Activated gamma-delta T cell treated with anti-CD3 and anti-CD28 coated beads, Interleukin-2, amount 50 U/mL, for 16 hours (primary cell): ENCODE measurements at places on chromosomes 11 and 22.

DNA sequence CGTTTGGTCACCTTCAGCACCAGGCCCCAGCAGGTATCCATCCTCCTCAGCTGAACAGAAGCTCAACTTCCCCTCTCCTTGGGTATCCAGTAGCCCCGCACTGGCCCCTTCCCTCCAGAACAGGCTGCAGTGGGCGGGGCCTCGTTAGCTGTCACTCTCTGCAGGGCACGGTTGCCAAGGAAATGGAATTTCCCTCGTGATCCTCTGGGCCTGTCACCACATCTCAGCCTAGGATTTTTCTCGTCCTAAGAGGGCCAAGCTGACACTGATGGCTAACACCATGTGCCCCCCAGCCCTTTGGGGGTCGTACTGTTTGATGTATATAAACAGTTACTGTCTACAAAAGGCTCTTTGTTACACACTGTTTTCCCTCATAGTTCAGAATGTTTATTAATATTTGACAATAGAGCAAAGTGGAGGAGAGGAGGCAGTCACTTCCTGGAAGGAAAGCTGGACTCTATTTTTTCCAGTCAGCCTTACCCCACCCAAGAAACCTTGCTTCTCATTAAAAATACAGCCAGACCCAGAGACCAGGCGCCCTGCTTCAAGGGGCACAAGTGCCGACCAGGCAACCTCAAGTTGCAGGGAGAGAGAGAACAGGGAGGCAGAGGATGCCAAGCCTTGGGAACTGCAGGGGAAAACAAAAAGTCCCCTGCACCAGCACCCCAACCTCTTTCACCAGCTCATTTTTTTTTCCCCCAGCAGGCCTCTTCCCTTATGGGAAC, 44.5 kb downstream of the FEZ1 start:
- no peak for DNase-seq

GRCh38 chr22:35590634-35591295, 26.4 kb downstream of the MB start:
- DNase-seq: no peak

GRCh38 chr22:22935056-22935545, 47.5 kb downstream of the IGLL5 start:
- DNase-seq: no peak

GRCh38 chr11:69368119-69368880, 74.3 kb downstream of the MYEOV start:
- no peak for DNase-seq

DNA sequence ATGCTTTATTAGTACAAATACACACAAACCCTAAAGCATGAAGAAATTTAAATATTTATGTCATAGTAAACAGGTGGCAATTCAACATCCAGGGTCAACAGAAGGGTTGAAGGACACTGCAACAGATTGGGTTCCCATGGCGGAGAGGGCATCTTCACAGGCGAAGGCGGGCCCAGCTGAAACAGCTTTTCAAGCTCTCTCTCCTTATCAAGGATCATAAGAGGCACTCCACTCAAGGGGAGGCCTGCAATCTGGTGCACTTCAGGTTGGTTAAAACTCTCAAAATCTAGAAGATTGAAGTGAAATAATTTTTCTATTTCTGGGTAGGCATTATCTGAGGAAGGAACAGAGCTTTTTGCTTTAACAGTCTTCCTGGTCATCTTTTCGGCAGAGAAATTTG, 16.8 kb upstream of the SLC22A8 start:
- DNase-seq: no peak

DNA sequence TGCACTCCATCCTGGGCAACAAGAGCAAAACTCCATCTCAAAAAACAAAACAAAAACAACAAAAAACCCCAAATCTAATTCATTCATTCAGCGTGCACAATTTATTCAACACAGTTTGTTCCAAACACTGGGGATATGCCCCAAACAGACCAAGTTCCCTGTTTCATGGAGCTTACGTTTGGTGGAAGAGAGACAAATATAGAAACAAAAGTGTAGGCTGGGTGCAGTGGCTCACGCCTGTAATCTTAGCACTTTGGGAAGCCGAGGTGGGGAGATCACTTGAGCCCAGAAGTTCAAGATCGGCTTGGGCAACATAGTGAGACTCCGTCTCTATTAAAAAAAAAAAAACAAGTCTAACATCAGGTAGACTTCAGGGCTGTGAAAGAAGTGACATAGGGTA, 52.4 kb downstream of the PTPRJ start:
- DNase-seq: no peak

- no peak for DNase-seq
These were observed 911.9 kb downstream of the METTL15 start for GRCh38 chr11:29019960-29020683.

DNA sequence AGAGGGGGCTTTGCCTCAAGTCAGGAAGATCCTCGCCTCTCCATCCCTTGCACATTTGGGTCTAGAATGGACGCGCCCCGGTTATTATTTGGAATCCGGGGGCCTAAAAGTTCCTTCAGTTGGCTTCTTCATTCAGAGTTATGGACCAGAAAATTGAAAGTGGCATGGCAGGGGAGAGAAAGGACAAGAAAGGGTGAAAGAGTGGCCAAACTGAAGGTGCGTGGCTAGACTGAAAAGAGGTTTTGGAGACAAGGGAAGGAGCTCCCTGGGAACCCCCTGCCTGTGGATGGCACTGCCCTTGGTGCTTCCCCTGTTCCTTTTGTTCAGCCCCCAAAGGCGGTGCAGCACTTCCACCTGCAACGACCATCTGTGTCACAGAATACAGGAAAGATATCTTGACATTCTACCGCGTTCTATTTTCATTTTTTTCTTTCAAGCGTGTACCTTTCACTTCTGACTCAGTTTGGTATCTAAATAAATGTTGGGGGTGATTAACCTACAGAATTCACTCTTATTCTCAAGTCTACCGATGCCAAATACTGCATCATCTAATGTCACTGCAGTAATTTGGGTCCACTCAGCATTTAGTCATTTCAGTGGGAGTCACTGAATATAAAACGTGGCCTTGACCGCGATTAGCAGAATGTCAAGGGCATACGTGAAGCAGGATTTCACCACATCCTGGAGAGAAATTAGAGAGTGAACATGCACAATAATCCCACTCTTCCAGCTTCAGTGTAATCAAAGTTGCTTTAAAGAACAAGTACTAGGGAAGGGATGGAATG, 88.1 kb upstream of the ARHGAP32 start:
- no peak for DNase-seq

DNA sequence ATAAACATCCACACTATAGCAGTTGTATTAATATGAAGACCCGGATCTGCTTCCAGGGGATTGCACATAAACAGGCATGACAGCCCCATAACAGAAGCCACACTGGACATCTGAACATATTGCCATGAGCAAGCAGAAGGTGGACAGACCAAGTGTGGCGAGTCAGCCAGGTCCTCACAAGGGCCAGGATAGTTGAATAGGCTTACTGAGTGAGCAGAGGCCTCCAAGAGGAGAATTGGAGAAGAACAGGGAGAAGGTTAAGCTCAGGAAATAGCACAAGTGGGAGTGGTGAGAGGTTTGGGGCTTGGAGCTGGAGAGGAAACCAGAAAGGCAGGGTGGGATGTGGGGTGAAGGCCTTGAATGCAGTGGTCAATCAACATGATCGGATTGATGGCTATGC, 10.8 kb downstream of the SLC35C1 start:
- no peak for DNase-seq

DNA sequence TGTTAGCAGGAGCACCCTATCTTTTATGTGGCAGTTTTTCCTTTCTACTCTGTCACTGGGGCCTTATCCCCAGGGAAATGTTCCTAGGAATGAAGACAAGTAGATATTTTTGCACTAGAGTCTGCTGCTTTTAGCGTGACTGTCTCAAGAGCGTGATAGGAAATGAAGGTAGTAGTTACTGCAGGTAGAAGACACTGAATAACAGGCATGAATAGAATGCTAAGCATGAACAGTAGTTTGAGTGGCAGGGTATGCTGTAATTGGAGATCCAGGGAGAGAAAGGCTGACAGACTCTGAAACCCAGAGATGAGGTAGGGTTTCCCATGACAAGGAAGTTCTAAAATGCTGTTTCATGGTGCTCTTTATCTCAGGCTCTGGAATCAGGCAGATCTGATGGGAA, 475.1 kb downstream of the NELL1 start:
- DNase-seq: no peak

DNA sequence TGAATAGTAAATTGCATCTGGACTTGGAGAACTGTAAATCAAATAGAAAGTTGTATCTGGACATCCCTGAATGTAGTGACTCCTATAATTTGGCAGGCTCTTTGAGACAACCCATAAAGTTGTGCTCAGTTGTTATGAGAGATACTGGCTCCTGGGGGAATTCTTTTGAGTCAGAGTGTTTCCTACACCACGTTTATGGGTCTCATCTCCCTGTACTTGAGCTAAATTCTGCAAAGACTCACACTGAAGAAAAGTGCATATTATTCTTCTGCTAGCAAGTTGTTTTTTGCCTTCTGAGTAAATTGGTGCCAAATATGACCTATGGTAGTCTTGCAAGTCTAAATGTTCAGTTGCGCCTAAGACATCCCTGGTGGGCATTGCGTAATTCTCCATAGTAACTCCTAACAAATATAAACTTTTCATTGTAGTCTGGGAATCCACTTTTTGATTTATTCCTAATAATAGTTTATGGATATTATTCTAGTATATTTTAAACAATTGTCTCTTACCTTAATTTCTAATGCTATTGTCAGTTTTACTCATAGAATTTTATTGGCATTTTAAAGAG, 5.0 kb downstream of the ZNF215 start:
- no peak for DNase-seq

- DNase-seq: no peak
These were observed 112.4 kb downstream of the LDLRAD3 start for GRCh38 chr11:36056160-36056751.
